ENCODE measurements at places on chromosomes 2 and 18.

GRCh38 chr2:111706481-111707001 lies 177.5 kb downstream of the ANAPC1 start:
- no peak for DNase-seq

GRCh38 chr2:46813020-46813415 lies 102.6 kb downstream of the MCFD2 start:
- DNase-seq = no peak

- no peak for DNase-seq
These were observed 68.2 kb downstream of the ZSWIM2 start for GRCh38 chr2:186780701-186781316.

DNA sequence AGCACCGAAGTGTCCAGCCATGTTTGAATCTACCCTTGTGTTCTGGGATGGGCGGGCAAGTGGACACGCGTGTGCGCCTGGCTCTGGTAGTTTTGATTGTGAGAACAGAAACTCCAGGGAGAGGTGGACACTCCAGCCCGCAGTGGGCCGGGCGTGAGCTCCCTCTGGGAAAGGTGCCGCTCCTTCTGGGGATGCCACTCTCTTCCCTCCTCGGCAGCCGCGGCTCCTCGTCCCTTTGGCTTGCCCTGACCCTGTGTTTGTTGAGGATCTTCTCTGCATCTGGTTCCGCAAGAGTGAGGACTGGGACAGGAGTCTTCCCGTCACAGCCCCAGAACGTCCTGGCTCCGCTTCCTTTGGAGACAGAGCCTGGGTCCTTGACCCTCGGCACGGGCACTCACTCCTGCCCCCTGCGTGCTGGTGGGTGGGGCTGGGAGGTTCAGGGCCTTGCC lies 1.3 kb downstream of the CTDP1 start:
- DNase-seq = no peak

DNA sequence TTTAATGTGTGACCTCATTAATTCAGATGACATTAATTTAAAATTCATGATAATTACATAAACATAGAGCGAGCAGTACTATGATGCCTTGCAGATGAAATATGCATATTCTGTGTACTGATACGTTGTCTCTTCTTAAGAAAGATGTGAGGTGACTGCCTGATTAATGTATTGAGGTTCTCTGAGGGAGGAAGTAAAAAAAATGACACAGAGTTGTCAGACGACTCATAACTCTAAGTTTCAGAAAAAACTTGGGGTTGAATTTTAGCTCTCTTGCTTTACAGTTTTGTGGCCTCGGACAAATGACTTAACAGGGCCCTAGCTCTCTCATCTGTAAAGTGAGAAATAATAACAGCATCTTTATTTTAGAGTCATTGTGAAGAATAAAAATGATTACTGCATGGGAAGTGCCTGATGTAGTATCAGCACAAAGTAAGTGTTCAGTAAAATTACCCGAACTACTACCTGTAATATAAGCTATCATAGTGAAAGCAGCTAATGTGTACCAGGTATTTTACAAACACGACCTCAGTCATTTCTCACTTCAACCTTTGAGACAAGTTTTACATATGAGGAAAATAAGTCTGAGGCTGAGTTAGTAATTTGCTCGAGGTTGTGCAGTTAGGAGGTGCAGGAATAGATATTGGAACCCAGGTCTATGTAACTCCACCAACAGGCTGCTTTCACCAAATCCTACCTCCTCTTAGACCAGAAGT lies 65.3 kb downstream of the ALK start:
- no peak for DNase-seq

DNA sequence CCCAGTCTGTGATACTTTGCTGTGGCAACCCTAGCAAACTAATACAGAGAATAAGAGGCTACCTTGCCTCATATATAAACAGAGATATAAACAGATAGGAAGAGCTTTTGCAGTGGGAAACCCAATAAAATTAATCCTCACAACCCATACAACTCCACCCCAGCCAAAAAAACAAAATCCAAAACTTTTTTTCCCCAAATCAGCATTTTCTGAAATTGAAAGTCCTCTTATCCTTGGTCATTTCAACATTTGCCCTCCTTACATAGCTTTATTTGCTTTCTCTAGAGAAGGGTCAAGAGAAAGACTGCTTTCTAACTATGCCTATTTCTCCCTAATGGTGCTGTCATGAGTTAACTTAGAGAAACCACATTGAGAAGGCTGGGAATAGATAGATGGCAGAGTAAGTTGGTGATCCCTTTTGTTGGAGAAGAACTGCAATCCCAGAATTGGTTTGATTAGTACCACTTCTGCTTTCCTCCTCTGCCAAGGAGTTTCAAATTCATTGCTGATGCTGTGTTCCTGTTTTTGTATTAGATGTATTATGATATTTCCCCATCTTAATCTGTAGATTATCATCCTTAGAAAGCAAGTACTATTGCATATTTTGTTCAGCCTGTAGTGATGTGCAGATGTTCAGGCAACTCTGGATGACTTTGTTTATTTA lies 76.5 kb upstream of the B3GNT2 start:
- no peak for DNase-seq

DNA sequence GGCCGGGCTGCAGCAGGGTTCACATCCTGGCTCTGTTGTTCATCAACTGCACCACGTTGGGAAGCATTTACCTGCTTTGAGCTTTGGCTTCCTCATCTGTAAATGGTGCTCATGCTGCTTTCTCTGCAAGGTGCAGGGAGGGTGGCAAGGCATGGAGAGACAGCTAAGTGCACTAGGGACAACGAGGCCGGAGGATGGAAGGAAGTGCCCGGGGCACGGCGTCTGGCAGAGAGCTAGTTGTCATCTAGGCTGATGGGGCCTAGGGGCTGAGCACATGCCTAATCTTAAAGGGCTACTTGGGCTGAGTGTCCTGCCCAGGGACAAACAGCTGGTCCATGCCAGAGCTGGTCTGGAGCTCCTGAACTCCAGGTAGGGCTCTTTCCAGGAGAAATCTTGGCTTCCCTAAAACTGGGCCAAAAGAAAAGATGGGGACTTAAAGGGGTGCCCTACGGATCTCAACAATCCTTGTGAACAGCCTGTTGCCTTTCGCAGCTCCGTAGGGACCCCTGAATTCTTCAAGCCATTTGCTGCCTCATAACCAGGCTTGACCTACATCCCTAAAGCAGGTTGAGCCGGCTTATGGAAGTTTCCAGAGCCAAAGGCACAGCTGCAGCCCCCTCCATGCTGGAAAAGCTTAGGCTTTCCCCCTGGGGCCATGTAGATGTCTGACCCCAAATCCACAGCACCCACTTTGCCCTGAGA lies 130.8 kb downstream of the SMAD7 start:
- DNase-seq = no peak

GRCh38 chr2:149899390-149899789 lies 311.8 kb upstream of the MMADHC start:
- no peak for DNase-seq

DNA sequence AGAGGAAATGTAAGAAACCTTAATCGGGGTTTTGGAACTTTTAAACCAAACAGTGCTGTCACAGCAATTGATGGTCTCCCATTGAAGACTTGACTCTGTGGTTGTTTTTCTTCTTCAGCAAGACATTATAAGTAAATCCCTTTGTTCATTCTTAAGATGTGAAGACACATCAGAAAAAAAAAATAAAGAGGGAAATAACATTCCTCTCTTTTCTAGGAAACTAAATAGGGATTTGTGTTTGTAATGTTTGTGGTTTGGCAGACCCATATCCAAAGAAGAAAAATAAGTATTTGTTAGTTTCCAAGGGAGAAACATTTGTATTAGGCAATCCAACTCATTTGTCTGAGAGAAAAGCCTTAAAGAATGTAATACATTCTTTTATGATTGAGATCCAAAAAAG lies 359.9 kb downstream of the DSC3 start:
- no peak for DNase-seq

- DNase-seq = no peak
These were observed 89.6 kb downstream of the TCF7L1 start for GRCh38 chr2:85222792-85223191.

DNA sequence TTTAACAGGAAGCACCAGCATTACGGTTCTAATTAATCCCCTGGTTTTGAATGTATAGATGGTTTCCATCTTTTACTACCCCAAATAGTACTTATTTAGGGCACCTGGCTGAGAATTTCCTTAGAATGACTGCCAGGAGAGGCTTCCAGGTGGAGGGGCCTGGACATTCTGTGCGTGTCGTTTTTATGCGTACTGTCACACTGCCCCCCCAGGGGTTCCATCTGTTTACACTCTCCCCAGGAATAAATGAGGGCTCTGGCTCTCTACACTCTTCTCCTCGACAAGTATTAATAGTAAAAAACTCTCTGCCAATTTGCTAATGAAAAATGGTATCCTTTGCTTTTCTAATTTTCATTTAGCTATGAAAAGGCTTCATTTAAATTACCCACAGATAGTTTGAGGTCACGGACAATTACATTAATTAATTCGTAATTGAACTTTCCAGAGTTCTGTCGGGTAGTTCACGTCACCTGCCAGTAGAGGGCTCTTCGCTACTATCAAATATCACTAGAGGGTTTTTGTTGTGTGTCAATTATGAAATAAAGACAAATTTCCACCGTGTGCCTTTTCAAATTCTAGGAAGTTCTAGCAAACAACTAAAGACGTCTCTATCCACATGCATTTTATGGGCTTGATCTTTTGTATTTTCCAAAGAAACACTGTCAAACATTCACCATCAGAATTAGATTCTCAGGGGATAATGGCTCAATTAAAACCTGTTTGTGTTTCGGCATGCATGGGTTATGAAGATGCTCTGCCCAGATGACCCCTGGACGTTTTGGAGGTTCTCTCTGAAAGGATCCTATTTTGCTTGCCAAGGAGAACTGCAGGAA lies 88.8 kb upstream of the ASB18 start:
- DNase-seq = no peak

- no peak for DNase-seq
These were observed 101.4 kb downstream of the CPO start for GRCh38 chr2:207040696-207041095.

DNA sequence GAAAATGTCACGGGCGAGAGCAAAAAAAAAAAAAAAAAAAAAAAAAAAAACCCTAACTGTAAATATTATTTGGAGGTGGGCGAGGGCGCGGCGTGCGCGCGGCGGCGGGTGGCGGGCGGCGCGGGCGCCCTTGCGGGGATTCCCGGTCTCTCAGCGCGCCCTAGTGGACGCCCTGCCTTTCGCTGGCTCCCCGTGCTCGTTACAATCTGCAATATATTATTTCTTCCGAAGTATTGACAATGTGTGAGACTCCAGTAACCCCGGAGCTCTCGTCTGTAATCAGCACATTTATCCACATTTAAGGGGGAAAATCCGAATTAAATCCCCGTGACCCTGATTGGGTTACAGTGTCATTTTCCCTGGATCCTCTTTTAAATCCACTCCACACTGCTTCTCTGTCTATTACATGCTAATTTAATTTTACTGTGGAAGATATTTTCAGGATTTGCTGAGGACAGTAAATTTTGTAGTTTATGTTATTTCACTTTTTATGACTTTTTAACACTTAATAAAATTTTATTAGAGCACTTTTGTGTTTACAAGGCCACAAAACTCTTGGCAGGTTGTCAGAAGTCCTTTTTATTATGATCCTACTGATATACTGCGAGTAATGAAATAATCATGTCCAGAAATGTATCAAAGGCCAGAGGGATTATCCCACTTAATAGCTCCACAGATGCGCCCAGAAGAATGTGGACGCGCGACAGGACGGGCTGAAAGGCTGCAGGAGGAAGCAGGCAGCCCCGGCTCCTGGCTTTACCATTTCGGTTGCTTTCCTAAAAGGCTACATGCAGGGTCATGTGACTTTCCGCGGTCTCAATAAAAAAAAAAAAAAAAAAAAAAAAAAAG lies 369.1 kb downstream of the MTX2 start:
- peak; percentile 65 for DNase-seq

DNA sequence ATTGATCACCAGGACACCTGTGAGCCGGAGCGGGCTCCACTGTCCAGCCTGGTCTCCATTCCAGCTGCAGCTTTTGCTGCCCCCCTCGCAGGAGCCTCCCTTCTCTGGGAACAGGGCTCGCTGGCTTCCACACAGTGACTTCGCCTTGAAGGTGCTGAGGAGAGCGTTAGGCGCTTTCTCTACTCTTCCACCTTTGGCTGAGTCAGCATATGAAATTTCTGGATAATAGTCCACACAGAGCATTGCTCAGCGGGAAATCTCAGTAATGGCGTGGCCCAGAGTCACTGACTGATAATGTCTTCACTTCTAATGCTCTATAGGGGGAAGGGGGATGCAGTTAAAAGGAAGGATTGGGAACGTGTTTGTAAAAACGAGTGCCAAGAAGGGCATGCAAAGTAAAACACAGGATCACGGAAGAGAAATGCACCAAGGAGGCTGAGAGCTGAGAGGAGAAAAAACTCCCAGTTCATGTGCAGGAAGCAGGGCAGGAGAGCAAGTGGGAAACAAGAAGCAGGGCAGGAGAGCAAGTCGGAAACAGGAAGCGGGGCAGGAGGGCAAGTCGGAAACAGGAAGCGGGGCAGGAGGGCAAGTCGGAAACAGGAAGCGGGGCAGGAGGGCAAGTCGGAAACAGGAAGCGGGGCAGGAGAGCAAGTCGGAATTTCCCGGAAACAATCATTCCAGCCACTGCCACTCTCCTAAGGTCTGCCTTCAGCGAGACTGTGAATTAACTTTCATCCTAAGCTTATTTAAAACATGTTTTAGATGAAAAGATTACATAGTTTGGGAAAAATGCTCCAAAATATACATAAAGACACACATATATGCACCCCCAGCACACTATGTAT lies 77.7 kb downstream of the MYT1L start:
- no peak for DNase-seq

DNA sequence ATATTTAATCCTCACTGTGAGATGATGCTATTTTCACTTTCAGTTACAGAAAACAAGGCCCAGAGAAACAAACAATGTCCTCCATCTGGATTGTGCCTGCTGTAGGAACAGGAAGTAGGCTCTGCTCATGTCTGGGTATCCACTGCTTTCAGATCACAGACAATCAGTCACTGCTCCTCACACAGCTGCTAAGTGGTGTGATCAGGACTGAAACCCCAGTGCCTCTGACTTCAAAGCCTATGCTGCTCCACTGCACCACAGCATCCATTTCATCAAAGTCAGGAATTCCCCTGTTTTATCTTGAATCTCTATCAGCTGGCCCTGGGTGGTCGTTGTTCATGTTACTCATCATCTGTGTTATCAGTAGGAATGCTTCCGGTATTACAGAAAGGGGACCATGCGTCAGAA lies 303.8 kb upstream of the TRIB2 start:
- peak; percentile 16 for DNase-seq

GRCh38 chr2:132797556-132797955 lies 127.6 kb upstream of the LYPD1 start:
- DNase-seq = no peak

GRCh38 chr2:226489775-226490541 lies 309.7 kb downstream of the IRS1 start:
- no peak for DNase-seq

- DNase-seq = no peak
These were observed 142.6 kb upstream of the SPRED2 start for GRCh38 chr2:65574993-65575392.

GRCh38 chr18:43650426-43650825 lies 373.1 kb upstream of the SYT4 start:
- DNase-seq = no peak

DNA sequence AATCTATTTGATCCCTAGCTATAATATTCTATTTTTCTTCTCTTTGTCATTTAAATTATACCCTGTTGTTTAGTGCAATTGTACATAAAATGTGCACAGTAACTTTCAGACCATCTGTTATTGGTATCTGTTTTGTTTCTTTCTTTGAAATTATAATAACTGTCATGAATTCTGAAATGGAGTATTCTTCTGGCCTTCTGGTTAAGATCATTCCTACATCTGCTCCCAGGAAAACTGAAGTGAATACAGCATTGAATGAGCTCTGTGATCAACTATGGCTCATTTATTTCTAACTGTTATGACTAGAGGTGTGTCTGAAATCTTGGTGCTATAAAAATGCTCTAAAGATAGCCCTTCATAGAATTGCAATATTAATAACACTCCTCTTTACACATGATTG lies 788.4 kb upstream of the TMEFF2 start:
- no peak for DNase-seq
